ENCODE measurements at places on chromosomes 3 and 15.

- no peak for DNase-seq
Measured at GRCh38 chr15:62486041-62486440, 321.0 kb upstream of the C2CD4B start.

GRCh38 chr15:62439543-62440016 lies 274.5 kb upstream of the C2CD4B start:
- no peak for DNase-seq

DNA sequence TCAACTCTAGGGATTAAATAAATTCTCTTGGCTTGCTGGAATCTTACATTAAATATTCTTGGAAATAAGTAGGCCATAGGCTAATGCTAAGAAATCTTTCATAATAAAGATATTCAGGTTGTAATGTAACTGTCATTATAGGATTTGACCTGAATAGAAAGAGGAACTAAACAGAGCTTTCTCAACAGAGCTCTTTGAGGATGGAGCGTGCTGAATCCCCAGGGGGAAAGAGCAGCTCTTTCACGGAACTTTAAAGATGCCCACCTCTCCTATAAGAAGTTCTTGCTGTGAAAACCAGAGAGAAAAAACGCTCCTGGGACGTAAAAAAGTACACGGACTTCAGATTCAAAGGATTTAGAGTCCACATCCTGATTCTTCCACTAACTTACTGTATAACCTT lies 77.9 kb downstream of the NTRK3 start:
- no peak for DNase-seq

GRCh38 chr3:184537885-184538665 lies 23.5 kb upstream of the EPHB3 start:
- DNase-seq = no peak

DNA sequence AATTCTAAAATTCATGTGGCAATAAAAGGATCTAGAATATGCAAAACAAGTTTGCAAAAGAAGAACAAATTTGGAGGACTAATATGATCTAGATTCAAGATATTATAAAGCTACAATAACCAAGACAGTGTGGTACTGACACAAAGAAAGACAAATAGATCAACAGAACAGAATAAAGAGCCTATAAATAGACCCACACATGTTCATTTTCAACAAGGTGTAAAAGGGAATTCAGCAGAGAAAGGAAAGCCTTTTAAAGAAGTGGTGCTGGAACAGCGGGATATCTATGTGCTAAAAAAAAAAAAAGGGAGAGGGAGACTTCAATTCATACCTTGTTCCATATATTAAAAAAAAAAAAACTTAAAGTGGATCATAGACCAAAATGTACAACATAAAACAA lies 149.0 kb downstream of the WDR76 start:
- no peak for DNase-seq

- no peak for DNase-seq
Measured at GRCh38 chr3:71087143-71088018, 496.1 kb downstream of the FOXP1 start.

DNA sequence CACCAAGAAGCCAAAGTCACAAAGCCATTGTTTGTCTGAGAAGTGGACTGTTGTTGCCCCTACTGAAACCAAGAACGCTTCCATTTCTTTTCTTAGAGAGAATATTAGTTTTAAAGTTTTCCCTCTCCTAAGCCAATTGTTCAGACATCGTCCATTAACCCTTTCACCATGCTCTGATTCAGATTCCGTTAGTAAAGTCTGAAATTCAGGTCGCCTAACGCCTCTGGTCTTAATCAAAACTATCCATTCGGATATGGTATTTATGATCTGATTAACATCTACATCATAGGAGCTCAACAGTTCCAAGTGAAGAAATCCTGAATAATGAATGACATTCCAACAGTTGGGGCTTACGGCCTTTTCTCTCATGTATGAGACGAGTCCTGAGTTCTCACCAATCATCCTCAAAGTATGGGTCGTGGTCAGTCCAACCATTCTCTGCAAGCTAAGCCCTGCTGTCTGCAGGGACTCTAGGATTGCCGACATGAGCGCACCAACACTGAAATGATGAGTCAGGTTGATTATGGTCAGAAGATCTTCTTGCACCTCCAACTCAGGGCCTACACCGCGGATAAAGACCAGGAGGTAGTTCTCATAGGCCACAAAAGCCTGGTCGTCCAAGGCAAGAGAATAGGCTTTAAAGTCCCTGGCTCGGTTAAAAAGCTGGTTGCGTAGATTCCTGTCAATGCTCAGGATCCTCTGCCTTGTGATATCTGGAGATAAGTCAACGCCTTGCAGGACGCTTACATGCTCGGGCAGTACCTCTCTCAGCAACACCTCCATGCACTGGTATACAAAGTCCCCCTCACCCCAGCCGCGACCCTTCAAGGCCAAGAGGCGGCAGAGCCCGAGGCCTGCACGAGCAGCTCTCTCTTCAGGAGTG lies 767 bp downstream of the EPM2AIP1 start:
- no peak for DNase-seq

- DNase-seq = no peak
Measured at GRCh38 chr3:45029661-45030060, 3.6 kb downstream of the CLEC3B start.

DNA sequence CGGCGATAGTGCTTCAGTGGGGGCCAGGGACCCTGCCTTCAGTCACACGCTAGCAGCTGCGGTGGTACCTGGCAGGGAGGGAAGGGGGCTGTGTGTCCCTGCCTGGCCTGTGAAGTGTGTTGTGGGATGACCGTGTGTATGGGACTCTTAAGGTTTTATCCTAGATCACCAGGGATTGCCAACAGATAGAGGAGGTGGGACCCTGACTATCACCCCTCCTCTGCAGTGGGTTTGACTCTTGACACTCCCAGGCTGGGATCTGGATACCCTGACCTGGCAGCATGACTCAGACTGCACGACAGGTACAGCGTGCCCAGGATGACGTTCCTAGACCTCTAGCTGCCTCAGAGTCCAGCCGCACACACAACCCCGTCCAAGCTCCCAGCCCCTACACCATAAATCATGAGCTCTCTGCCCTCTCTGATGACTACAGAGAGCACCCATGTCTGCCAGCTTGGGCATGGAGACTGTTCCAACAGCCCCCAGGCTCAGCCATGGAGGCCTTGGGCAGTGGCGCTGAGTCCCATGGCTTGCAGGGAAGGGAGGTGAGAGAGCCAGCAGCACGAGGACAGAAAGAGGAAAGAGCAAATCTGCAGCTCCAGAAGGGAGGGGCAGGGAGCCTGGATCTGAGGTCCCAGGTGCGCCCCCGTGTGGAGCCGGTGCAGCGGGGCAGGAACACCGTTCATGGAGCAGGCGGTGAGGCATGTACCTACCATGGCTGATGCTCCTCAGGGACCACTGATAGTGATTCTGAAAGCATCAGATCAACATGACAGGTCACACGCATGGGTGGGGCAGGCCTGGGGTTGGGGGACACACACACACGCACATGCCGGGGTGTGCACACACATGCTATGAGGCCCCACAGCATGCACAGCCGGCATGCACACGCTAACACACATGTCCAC lies 71.0 kb downstream of the ADAMTS7 start:
- DNase-seq = no peak

GRCh38 chr3:141998669-141999290 lies 122.3 kb downstream of the ATP1B3 start:
- no peak for DNase-seq

DNA sequence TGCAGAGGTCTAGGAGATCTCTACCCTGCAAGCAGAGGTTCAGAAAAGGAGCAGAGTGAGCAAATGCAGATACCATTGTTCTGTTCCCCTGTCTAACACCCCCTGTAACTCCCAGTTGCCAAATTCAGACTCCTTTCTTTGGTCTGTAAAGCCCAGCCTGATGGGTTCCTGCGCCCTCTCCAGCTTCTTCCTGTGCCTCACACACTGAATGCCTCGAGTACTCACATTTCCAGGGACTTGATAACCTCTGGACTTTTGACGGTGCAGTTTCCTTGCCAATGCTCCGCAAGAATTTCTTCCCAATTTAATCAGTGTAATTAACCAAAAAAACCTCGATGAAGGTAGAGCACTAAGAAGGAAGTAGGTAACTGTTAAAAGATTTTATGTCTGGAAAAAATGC lies 19.3 kb downstream of the PDE8A start:
- no peak for DNase-seq

DNA sequence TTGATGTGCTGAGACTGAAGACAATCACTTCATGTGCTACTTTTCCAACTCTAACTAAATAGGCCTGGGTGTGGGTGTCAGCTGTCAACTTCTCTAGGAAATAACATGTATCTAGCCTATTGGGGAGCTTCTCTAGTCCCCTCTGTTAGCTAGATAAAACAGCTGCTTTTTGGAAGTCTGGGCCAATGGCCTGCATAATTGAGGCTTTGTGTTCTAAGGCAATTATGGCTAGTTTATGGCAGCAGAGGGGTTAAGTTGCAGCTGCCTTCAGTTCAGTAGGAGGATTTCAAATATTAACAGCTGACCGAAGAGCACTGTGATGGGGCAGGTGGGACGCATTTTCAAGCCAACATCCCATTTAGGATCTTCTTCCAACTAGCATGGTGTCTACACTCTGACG lies 6.4 kb downstream of the COL8A1 start:
- DNase-seq = no peak

GRCh38 chr15:35674873-35675781 lies 129.2 kb upstream of the DPH6 start:
- DNase-seq = no peak

DNA sequence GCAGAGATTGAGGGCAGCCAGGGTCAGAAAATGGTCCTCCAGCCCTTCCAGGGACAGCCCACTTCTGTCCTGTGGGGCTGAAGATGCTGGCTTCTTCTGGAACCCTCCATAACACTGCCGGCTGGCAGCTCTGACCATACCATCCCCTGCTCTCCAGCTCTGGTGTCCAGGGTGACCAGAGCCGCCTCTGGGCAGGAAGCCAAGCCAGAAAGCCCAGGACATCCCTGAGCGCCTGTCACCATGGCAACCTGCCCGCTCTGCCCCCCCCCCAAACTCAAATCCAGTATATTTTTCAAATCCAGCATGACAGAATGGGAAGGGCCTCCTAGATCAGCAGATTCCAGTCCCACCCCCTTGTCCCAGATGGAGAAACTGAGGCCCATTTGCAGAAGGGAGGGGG lies 420 bp upstream of the TMIE start:
- DNase-seq = no peak

- no peak for DNase-seq
Measured at GRCh38 chr3:179268400-179269051, 17.6 kb upstream of the KCNMB3 start.

DNA sequence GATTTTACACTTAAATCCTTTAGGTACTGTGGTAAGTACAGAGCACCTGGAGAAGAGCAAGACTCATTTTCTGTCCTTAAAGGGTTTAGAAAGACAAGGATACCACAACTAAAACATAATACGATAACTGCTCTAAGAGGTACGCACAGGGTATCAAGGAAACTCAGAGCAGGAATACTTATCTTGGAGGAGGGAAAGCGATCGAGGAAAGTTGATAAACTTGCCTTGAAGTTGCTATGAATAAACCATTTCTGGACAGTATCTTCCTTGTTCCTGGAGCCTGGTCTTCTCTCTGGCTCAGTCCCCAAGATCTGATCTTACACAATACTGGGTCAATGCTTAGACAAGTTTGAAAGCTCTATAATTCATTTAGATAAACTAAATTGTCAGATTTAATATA lies 17.6 kb upstream of the GATM start:
- DNase-seq = no peak

DNA sequence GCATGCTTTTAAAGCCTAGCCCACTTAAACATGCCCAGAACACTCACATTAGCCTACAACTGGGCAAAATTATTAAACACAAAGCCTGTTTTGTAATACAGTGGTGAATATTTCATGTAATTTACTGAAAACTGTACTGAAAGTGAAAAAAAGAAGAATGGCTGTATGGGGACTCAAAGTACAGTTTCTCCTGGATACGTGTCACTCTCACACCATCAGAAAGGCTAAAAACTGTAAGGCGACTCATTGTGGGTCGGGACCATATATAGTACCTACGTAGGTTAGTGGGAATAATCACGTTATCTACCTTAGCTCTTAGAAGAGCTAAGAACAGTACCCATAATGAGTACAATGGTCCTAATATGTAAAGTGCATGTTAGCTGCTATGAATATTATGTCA lies 80.2 kb upstream of the SPATA12 start:
- no peak for DNase-seq

- DNase-seq = no peak
Measured at GRCh38 chr15:100372739-100373119, 31.0 kb upstream of the ADAMTS17 start.

- DNase-seq = no peak
Measured at GRCh38 chr3:136485777-136486176, 235.6 kb downstream of the PCCB start.

GRCh38 chr3:61520966-61521628 lies 40.3 kb upstream of the PTPRG start:
- DNase-seq = no peak

GRCh38 chr15:59190291-59190690 lies 16.4 kb upstream of the LDHAL6B start:
- no peak for DNase-seq

- no peak for DNase-seq
Measured at GRCh38 chr3:158381262-158381868, 189.6 kb upstream of the MLF1 start.

GRCh38 chr3:182807061-182807460 lies 13.8 kb downstream of the ATP11B start:
- DNase-seq = no peak
